ENCODE measurements at places on chromosomes 2 and 18.

- no peak for DNase-seq
These were observed 104.4 kb downstream of the GULP1 start for GRCh38 chr2:188395903-188396689.

DNA sequence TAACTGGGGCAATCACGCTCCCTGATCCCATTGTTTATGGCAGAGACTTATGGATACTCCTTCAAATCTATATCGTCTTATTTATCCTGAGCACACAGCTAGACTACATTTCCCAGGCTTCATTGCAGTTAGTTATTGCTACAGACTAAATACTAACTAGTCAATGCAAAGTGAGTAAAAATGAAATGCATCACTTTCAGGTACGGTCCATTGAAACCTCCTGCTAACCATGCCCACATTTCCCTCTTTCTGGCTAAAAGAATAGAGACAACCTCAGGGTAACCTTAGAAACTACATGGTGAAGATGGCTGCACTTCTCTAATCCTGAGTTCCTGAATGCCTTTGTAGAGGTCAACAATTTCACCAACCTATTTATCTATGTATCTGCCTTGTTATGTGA is 437.4 kb downstream of the EPHA4 start:
- no peak for DNase-seq

DNA sequence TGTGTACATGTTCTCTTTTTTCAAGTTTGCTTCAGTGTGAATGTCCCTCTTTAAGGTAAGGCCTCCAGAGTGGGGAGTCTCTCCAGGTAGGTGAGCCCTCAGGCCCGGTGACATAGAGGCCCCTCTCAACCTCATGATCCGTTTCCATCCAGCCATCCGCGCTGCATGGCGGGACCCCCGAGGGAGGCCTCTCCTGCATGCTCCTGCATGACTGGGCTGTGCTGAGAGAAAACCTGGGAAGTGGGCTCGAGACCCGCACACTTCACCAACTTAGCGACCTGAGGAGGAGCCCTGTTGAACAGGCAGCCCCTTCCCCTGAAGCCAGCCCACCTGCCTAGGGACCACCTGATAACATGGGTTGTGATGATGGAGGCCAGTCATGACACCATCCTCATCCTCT is 131.3 kb upstream of the EPAS1 start:
- no peak for DNase-seq

DNA sequence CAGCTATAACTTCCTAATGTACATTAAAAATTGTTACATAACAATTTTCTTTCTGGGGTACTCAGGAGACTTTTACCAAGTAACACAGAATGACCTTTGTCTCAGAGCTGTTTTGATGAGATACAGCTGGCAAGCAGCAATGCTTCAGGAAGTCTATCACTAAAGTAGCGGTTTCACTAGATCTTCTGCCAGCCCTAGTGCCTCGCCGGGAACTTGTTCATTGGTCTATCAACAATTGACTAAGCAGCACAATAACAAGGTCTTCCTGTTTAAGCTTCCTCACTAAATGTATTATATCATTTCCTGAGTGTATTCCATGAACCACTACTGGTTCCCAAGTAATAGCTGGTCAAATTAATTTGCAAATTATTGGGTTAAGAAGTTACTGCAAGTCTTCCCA is 69.2 kb downstream of the TRIP12 start:
- DNase-seq, result no peak

DNA sequence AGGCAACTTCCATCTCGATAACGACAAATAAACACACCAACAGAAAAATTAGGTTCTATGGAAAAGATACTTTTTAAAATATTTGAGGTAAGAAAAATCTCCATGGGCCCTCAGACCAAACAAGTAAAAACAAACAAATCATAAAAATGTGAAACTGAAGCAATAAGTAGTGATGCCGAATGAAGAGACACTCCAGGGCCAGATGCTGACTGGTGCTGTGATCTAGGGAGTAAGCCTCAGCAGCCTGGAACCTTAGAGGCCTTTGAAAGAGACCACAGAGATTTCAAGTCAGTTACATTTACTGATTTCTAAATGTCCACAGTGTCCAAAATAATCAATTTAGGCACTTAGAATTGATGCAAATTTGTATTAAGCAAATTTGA is 1144.7 kb downstream of the CNTNAP5 start:
- DNase-seq, result no peak

Measured in NCI-H524 (cell line).